ENCODE measurements at places on chromosomes 1 and 21.

- DNase-seq: no peak
Observed at GRCh38 chr1:160761046-160761445, 22.0 kb downstream of the SLAMF7 start.

GRCh38 chr1:36239941-36240637 is 15.8 kb downstream of the THRAP3 start:
- DNase-seq: peak; percentile 70

GRCh38 chr1:38929054-38929453 is 12.6 kb downstream of the RHBDL2 start:
- DNase-seq: no peak

DNA sequence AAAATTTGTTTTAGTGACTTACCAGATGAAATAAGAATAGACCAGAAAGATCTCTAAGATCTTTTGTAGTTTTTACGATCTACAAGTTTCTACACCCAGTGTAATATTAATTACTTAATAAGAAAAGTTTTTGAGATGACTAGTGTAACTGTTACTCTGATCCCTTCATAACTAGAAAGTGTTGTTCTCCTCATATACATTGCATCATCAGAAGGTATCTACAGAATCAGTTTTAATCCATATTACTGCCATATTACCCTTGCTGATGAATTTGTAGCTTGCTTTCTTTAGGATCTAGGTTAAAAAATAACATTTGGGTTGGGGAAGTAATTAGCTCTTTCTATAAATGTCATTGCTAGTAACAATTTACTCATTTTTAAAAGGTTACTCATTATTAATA is 72.5 kb downstream of the GPR161 start:
- no peak for DNase-seq

DNA sequence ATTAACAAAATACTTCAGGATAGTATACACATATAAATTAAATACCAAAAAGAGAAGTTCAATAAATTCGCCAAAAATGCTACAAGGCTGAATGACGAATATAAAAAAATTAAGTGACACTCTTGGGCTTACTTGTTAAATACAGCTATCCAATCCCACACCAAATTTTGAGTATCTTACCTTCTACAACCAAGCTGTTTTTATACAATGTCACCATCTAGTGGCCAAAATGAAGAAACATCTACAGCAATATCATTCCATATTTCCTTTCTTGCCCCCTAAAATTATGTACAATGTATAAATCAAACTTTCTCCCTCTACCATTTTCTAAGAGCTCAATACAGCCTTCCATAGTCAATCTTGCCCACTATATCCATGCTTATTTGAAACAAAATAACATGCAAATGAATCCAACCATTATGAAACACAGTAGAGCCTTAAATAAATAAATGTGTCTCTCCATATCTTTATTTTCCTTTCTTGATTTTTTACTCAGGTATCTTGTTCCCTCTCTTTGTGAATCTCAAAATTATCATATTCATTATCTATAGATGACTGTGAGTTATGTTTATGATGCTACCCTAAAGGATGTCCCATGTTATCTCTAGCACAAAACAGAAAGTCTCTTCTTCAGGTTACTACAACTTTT is 86.3 kb downstream of the ACBD6 start:
- peak; percentile 57 for DNase-seq

GRCh38 chr1:101547357-101547756 is 310.5 kb downstream of the S1PR1 start:
- DNase-seq: no peak

DNA sequence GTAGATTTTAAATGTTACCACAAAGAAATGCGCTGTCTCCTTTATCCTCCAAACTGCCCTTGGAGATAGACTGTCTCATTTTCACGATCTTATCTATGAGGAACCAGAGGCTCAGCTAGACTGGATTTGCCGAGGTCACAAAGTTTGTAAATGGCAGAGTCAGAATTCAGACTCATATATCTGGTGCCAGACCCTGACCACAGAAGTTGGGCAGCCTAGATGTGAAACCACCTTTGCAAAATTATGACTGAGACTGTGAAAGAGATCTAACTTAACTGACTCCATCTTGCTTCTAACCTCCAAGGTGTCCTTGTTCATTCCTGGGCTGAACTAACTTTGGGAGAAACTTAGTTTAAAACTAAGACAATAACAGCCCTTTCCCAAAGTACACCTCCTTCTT is 14.1 kb downstream of the CNR2 start:
- DNase-seq: no peak

GRCh38 chr1:153483776-153484175 is 23.3 kb upstream of the S100A7 start:
- peak; percentile 7 for DNase-seq

- peak; percentile 100 for DNase-seq
Observed at GRCh38 chr1:155227261-155228095, 19.0 kb downstream of the MTX1 start.

DNA sequence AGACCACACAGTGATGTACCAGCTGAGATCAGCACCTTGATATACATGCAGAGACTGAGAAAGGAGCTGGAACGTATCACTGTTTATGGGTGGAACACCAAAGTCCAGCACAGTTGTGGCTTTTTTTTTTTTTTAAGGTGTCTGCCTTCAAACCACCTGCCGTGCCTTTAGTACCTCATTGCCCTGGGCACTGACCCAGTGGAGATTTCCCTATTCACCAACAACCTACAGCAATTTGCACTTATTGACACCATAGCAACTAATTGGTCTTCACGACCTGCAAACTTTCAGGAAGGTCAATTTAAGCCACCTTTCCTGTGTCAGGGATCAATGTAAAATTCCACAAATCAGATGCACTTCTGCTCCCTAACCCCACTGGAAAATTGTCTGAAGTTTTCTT is 181.6 kb upstream of the ADGRL2 start:
- DNase-seq: no peak

DNA sequence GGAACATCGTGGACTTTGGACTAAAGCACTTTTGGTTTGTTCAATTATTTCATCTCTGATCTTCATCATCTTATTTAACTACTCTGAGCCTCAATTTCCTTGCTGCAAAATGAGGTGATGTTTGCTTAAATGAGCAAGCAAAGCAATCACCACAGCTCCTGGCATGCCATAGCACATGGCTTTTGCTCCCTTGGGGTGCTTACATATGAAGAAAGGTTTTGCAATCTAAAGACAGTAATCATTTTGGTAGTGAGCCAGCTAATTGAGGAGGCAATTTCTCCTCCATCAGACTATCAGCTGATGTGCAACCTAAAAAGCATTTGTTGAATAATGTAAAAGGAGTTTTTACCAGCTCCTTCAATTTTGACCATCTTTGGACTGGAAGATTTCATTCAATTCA is 68.8 kb upstream of the KCNJ15 start:
- no peak for DNase-seq

GRCh38 chr1:64483731-64484414 is 13.9 kb downstream of the CACHD1 start:
- DNase-seq: no peak

DNA sequence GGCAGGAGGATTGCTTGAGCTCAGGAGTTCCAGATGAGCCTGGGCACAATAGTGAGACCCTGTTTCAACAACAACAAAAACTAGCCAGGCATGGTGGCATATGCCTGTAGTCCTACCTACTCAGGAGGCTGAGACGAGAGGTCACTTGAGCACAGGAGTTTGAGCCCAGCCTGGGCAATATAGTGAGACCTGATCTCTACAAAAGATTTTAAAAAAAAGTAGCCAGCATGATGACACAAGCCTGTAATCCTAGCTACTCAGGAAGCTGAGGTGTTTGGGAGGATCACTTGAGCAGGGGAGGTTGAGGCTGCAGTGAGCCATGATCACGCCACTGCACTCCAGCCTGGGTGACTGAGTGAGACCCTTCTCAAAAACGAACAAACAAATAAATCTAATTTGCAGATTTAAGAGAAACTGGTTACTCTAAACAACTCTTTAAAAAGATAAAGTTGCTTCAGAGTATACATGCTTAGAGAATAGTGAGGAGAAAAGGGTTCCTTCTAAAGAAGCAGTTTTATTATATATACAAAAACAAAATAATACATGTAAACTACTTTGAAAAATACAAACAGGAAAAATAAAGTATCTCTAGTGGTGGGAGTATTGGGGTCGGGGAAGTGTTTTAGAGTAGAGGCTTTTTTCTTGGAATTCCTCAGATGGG is 88.4 kb downstream of the ADCY10 start:
- DNase-seq: no peak
